PC-9 (cell line): ENCODE measurements at places on chromosomes 7 and 10. TPM values are rescaled to one million over a fixed set of nuclear protein-coding genes. Genes with fewer than 3 reads are reported as not detected.

DNA sequence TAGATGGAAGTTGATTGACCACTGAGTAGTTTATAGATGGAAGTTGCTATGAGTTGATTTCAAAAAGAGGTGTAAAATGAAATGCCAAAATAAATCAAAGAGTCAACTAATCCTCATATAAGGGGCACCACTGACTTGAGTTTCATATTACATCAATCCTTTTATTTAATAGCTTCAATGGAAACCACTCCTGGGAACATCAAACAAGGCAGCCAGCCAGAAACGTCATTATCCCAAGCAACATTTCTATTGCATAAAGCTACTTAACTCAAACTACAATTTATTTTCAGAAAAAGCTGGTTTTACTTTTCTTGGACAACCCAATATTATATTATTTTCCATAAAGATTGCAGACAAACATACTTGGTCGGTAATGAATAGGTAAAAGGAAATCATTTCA is 162.1 kb downstream of the TSPAN12 start:
- DNase-seq = no peak

Gene PLEKHS1
- 2.9 and 4.9 TPM in 2 replicates for total RNA-seq

- DNase-seq = no peak
Measured at GRCh38 chr10:119383174-119383856, 159.2 kb downstream of the RGS10 start.

Gene PHF14
- total RNA-seq = 48.7 and 49.3 TPM in 2 replicates

Gene ALOX5
- 66.5 and 86.8 TPM in 2 replicates for total RNA-seq

Gene COL26A1
- total RNA-seq = 0.20 and 0.38 TPM in 2 replicates

- no peak for DNase-seq
Measured at GRCh38 chr7:34842782-34843181, 184.8 kb downstream of the NPSR1 start.

Gene VGF
- total RNA-seq = 2.1 and 2.3 TPM in 2 replicates

Gene MSMB
- not detected in 2 replicates for total RNA-seq
